CD8-positive, alpha-beta memory T cell (primary cell): ENCODE measurements at places on chromosomes 3 and 15. TPM values are rescaled to one million over a fixed set of nuclear protein-coding genes. Genes with fewer than 3 reads are reported as not detected.

Gene PLA2G4E
- not detected for total RNA-seq

Gene GCNT3
- total RNA-seq = not detected

Gene IGSF11
- not detected for total RNA-seq

Gene RASGRF1
- not detected for total RNA-seq

Gene PGBD4
- 2.8 TPM for total RNA-seq

Gene MGLL
- total RNA-seq = 5.3 TPM

Gene ATRIP
- total RNA-seq = 22.1 TPM

Gene GRIP2
- total RNA-seq = not detected

Gene ITPKA
- 0.53 TPM for total RNA-seq

Gene ROPN1
- not detected for total RNA-seq

Gene FOXL2
- total RNA-seq = not detected

Gene FANCD2OS
- not detected for total RNA-seq

Gene CORO2B
- not detected for total RNA-seq

Gene INSYN1
- not detected for total RNA-seq

Gene LRRIQ4
- total RNA-seq = 0.15 TPM

Gene SLC38A3
- not detected for total RNA-seq

Gene MRAS
- total RNA-seq = 0.28 TPM

Gene GOLGA8Q
- not detected for total RNA-seq

Gene SLC28A2
- total RNA-seq = not detected

Gene KBTBD12
- total RNA-seq = not detected

Gene XYLB
- 5.7 TPM for total RNA-seq

Gene ANKUB1
- total RNA-seq = not detected

Gene ADAMTSL3
- total RNA-seq = not detected

Gene PLA2G4F
- total RNA-seq = not detected

Gene CLDN1
- total RNA-seq = not detected

Gene PFN2
- total RNA-seq = 2.7 TPM

Gene LMAN1L
- total RNA-seq = not detected

Gene GOLGA8R
- 0.69 TPM for total RNA-seq

Gene MRPS25
- 82.7 TPM for total RNA-seq

Gene PRR20G
- total RNA-seq = not detected

Gene ZFYVE19
- total RNA-seq = 25.5 TPM

Gene SEMA3B
- total RNA-seq = 0.22 TPM

Gene SH2D7
- not detected for total RNA-seq

Gene FAM81A
- 0.83 TPM for total RNA-seq

Gene MBD4
- 48.0 TPM for total RNA-seq

Gene FILIP1L
- 0.20 TPM for total RNA-seq

Gene WDR72
- not detected for total RNA-seq

Gene VEPH1
- not detected for total RNA-seq

Gene ACTRT3
- total RNA-seq = 2.5 TPM

Gene GALNT15
- not detected for total RNA-seq

Gene SETD5
- 89.8 TPM for total RNA-seq

Gene PLA2G4D
- total RNA-seq = not detected

Gene BCHE
- not detected for total RNA-seq

Gene GP9
- total RNA-seq = not detected

Gene WNT5A
- total RNA-seq = not detected

Gene CCR5
- 3.4 TPM for total RNA-seq

Gene CD96
- 80.9 TPM for total RNA-seq
